ENCODE measurements at places on chromosomes 6 and 20. TPM values are rescaled to one million over a fixed set of nuclear protein-coding genes. Genes with fewer than 3 reads are reported as not detected.

The SGK2 gene
- total RNA-seq: 7.0 TPM

The ID4 gene
- 0.80 TPM for total RNA-seq

The FRMD1 gene
- 0.05 TPM for total RNA-seq

The DNMT3B gene
- 4.0 TPM for total RNA-seq

The SDCBP2 gene
- 1.6 TPM for total RNA-seq

The OR2H1 gene
- total RNA-seq: not detected

The GSTA3 gene
- not detected for total RNA-seq

The MYL9 gene
- total RNA-seq: 26.4 TPM
